ENCODE measurements at places on chromosomes 7 and 10.

GRCh38 chr10:10845826-10846503 is 171.7 kb upstream of the CELF2 start:
- DNase-seq, result no peak

- DNase-seq, result peak; percentile 66
These were observed 214.0 kb upstream of the PRSS1 start for GRCh38 chr7:142535123-142535779.

DNA sequence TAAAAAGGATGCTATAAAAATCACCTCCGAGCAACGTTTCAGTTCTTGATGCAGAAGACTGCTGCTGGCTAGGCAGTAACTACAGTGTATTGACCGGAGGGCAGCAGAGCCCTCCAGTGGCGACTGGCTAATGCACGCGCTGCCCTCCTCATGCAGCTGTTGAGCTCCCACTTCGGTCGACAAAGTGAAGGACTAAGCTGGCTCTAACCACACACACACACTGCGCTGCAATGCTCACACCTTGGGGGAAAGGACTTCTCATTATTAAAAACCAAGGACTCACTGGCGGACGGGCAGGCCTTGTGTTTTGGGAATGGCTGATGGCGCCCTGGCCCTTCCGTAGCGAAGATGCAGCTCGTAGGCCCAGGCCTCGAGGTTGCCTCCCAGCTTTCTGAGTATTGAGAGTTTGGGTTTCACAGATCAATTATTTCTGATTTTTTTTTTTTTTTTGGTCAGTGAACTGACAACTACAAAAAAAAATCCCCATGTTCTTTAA is 120.9 kb upstream of the DIP2C start:
- no peak for DNase-seq

DNA sequence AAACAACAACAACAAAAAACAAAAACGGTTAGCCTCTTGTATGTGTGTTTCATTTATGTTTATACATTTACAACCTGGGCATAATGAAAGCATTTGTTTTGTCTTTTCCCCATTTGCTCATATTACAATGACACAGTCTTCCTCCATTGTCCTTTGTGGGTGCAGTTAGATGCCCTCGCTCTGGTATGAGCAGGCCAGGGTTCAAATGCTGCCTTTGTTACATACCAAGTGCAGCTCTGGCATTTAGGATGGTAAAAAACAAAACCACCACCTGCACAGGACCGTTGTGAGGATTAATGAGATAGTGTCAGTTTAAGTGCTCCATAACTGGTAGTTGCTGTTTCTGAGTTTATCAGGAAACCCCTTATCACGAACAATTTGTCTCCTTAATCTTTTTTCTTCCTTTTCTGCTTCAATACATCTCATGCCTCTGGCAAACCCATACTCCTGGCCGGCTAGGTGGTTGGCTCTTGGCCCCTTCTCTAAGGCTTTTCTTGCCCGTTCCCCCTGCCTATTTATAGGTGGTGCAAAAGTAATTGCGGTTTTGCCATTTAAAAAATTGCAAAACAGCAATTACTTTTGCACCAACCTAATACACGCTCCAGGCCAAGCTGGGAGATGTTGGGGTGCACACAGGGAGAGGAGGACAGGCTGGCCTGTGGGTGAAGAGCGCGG is 18.6 kb upstream of the TMEM225B start:
- no peak for DNase-seq

DNA sequence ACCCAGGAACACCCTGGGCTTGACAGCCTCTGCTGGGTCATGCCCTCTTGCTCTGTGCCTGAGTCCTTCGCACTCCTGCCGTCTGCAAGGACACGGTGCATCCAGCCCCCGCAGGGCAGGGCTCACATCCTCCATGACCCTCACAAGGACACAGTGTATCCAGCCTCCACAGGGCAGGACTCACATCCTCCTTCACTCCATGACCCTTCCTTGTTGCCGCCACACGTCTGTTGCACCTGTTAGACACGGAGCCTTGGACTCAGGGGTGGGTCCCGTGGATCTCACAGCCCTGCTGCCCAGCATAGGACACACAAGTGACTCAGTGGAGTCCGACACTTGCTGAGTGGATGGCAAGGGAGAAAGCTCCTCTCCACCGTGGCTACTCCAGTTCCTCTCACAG is 500.8 kb downstream of the DNAJB6 start:
- no peak for DNase-seq

GRCh38 chr10:1402816-1403507 is 334.4 kb downstream of the ADARB2 start:
- DNase-seq, result no peak

- no peak for DNase-seq
These were observed 171.1 kb upstream of the KLF6 start for GRCh38 chr10:3955955-3956617.

GRCh38 chr10:117477211-117477947 is 65.2 kb upstream of the EMX2 start:
- DNase-seq, result no peak

- DNase-seq, result no peak
These were observed 26.6 kb upstream of the LIPN start for GRCh38 chr10:88733215-88733614.

DNA sequence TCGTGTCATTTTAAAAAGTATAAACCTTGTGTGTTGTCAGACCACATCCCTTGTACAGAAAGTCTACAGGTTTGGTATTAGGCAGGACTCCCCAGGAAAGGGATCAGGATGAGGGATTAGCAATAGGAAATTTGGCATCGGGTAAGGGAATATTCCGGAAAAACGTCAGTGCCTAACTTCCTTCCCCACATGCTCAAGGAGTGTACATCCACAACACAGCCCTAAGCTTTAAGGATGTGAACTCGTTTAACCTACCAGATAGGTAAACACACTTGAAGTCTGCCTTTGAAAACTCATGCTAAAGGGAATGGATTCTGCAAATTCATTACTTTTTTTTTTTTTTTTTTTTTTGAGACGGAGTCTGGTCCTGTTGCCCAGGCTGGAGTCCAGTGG is 194.9 kb downstream of the SKIDA1 start:
- DNase-seq, result no peak

DNA sequence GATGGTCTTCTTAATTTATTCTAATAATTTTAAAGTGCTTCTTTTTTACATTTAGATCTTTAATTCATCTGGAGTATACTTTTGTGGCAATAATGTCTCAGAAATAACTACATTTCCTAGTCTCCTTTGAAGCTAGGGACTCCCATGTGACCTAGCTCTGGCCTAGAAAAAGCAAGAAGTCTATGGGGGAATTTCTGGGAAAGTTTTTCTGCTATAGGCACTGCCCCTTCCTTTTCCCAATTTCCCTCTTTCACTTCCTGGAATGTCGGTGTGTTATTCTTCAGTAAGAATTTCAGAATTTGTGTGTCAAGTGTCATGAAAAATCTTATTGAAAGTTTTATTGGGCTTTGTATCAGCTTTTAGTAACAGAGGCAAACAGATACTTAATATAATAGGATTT is 94.6 kb upstream of the LRRC4 start:
- DNase-seq, result no peak

DNA sequence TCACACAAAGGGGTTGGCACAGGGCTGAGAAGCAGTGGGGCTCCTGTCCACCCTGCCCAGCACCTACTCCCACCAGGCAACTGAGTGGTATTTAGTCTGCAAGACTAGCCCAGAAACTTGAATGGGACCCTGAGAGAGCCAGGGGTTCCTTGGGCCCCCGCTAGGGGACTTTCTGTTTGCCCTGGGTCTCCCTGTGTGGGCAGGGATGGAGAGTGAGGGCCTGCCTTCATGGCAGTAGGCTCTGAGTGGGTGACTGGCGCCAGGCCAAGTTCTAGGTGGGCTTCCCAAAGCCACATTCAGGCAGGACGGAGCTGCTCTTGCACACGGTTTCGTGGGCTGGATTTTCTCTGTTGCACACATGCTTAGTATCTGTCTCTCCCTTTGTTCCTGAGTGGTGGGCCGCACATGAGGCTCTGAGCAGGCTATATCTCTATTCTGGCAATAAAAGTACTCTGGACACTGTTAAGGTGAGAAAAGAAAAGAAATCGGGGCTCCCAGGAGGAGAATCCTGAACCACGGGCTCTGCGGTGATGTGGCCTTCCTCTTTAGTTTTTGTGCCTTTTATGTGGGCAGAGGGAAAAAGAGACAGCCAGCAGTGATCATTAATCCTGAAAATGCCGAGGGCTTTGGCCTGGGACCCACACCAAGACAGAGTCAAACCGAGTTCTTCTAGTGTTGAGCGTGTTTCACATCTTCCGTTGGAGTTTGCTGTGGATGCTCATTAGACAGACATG is 26.9 kb downstream of the IL2RA start:
- no peak for DNase-seq

DNA sequence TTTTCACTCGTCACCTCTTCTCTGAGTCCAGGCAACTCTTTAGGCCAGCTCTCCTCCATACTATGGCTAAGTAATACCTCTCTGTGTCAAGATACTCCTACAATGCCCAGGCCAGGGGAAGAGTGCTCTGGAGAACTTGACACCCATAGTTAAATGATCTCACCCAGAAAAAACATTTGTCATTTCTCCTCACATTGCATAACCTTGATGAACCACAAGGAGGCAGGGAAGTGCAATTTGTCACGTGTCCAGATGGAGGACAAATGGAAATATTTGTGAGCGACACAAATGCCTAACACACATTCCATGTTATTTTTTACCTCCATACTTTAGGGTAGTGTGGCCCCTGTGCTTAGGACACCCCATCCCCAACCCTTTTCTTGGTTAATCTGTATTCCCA is 78.3 kb downstream of the HTR7 start:
- no peak for DNase-seq

DNA sequence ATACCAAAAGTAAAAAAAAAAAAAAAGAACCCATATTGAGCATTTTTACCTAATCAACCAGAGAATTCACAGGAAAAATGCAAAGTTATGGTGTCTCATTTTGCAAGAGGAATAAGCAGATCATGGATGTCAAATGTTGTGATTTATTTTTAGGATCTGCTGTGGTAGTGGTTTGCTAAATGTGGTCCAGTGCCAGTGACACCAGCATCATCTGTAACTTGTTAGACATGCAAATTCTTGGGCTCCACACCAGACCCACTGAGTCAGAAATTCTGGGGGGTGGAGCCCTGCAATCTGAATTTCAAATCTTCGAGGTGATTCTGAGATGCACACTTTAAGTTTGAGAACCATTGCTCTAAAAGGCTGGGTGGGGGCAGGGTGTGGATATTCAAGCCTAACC is 30.1 kb upstream of the ZEB1 start:
- no peak for DNase-seq

DNA sequence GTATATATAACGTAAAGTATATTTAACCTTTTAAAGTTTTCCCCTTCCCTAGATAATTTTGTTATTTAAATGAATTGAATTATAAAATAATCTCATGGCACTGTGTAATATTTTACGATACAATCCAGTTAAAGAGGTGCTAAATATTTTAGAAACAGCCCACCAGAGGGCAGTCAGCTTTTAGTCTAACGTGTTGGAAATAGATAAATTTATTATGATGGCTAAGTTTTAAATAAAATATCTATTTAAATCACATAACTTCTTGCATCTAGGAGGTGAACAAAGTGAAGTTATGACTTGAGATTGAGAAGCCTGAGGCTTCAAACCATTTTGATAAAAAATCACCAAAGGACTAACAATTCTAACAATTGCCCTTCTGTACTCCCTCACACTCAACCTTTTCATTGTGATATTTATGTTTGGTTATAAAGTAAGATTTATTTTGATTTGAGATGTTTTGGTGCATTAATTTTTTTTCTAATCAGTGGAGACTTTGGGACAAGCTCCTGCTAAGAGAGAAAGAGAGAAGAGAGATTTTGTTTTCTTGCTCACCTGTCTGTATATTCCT is 171.5 kb upstream of the SP4 start:
- peak; percentile 34 for DNase-seq

DNA sequence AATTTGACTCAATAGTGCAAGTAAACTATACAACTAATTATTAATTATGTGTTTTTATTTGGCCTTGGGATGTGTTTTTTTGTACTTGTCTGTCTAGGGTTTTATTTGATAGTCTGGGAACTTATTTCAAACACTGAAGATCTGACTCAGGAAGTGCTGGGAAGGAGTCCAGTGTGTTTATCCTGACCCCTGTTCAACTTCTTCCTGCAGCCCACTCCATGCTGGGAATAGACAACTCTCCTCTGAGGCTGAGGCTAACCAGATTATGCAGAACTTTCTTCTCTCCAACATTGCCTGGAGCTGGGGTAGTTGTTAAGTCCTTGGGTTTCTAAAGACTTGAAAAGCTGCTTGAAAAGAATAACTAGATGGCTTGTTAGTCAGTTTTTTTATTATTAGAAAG is 6.9 kb downstream of the CISD1 start:
- no peak for DNase-seq

- no peak for DNase-seq
These were observed 28.6 kb downstream of the SEC61A2 start for GRCh38 chr10:12158111-12158510.

- no peak for DNase-seq
These were observed 642.8 kb downstream of the TNS3 start for GRCh38 chr7:46939089-46939488.

DNA sequence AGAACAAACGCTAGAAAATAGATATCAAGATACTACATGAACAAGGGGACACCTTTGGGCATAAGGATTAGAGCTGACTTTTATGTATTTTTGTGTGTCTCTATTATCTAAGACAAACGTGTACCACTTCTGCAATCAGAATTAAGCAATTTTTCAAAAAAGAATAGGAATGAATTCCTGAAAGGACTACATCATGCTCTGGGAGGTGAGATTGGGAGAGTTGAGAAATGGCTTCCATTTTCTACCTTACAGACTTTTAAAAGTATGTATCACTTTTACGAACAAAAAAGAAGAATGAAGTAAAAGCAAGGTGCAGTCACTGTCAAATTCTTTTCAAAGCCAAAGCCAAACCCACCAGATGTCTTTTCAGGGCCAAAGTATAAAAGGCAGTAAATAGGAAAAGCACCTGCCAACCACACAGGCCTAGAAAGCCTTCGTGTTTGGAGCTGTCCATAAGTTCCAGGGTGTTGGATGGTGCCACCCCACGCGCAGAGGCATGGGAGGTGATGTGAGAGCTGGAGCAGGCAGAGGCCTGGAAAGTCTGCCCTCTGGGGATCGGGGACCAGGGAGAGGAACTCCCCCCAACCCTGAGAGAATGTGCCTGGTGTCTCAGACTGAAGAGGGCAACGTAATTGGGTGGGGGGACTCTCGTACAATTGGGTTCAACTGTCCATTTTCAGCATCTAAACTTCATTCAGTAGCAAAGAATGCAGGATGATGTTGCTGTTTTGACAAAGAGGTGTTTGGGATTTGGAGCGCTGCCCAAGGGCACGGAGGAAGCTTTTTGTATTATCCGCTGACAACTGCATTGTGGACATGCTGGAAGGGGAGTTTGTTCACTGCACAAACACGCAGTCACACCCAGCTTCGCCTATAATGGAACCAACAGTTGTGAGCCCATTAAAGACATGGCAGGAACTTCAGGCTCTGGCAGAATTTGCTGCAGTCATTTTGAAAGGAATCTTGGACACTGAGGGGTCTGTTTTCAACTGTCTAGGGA is 17.6 kb upstream of the CTBP2 start:
- DNase-seq, result no peak

DNA sequence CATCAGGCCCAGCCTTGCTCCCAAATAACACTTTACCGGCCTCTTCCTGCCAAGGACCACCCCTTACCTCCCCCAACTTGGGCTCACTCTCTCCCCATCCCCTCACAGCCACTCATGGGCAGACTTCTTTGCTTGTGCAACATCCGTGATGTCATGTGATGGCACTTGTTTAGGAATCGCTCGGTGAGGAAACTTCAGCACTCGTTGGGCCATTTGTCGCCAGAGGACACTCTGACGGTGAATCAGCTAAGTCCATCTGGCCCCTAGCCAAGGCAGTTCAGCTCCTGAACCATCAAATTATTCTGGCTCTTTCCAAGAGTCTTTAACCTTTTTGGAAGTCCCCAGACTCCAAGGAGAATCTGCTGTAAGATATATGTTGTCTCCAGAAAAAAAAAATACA is 19.2 kb downstream of the BTBD16 start:
- DNase-seq, result no peak

GRCh38 chr7:106201164-106201563 is 83.6 kb downstream of the NAMPT start:
- no peak for DNase-seq

Measured in body of pancreas (tissue), 4 donors.